Iris pigment epithelial cell (primary cell): ENCODE measurements at places on chromosomes 13 and 19.
A peak's percentile ranks its signal among the peaks of the same experiment; 100 is the strongest.

DNA sequence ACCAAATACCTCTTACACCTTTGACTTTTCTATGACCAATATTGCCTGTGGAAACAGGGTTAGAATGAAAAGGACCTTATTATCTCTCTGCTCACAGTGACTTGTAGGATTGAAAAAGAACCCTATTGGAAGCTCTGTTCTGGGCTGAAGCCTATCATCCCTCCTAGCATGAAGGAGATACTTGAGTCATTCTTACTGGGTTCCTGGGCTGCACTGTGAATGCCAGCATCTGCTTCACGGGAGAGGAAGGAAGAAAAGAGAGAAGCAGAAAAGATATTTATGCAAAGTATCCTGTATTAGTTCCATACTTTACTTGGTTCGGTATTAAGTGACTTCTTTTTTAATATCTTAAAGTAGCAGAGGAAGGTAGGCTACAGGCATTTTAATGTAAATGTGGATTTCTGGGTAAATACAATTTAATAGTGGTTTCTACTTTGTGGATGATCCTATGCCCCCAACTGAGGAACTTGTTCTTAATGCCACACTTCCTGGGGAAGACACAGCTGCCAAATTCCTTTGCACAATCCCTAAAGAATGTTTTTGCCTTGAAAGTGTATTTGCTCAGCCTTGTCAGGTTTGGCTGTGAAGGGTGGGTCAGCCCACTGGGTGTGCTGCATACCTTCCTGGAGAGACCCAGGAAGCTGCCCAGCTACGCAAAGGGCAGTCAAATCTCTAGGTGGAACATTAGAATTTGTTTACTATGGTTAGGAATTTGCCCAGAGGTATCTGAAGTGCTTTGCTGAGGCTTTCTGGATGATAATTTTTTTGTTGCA is 13.7 kb upstream of the SCEL start:
- DNase-seq: peak; percentile 69

DNA sequence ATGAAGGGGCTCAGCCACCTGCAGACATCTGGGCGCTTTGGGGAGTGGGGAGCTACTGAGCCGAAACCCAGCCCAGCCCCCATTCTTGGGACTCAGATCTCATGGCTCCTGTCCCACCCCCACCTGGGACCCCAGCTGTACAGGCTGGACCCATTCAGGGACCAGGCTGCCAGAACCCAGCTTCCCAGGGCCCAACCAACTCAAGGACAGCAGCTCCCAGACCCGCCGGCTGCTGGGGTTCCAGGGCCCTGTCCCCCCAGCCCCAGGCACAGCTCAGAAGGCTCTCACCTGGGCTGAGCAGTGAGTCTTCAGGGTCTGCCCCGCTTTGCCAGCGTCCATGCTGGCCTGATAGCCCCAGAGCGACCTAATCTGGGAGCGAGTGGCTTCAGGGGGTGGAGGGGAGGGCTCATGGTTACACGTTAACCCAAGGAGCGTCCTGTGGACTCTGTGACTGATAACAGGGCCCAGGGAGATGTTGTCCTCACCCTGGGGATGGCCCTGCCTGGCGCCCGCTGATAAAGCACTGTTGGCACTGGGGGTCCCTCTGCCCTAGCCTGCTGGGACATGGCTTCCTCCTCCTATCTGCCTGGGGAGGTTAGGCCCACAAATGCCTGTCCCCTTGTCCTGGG is at the start of gene TMEM86B:
TMEM86B (minus strand) TSS at position 361 of the 629 bp plus-strand sequence; CDS start at position 339, 22 bp downstream.
- no peak for DNase-seq

DNA sequence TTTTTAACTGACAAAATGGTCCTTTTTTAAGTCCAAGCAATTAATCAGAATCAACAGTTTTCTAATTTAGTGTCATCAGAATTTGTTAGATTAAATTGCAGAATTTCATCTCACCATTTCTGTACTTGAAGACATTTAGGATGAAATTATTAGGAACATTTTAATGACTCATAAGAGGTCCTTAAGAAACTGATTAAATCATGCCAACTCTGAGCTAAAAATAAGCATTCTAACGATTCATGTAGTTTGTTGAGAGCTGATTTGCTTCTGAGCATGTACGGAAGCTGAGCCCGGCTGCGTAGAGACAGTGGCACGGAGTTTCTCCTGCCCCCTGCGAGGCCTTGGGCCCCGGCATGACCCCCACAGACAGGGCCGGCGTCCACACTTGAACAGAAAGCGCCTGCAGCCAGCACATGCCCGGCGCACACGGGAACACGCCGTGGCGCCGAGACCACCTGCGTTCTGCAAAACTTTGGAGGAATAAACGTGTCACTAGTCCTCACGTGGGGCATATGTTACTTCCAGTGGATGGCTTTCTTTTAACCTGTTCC is 89.7 kb upstream of the MCF2L start:
- no peak for DNase-seq

DNA sequence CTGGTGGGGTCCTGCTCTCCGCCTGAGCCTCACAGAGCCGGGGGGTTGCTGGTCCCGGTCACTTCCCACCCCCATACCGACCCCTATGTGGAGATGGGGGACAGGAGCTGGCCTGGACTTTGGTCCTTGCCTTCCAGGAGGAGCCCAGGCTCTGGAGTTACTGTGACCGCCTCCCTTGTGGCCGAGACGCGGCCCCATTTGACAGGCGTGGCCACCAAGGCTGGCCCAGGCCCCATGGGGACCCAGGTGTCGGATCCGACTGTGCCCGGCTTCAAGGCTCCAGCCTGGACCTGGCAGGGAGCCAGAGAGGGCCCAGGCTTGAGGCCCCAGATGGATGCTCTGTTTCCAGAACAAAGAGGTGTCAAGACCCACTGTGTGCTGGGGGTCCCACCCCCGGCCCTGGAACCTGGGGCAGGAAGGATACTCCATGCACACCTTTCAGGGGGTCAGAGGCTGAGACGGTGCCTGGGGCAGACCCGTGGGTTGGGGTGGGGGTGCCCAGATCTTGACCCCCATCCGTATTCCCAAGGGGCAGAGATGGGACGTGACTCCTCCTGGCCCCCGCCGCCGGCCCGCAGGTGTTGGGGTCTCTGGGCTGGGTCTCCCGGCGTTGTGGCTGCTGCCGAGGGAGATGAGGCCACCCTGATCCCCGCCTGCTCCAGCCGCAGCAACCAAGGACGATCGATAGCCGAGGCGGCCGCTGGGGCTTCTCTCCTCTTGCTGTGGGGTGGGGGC is 47.8 kb upstream of the TCF3 start:
- no peak for DNase-seq

- peak; percentile 11 for DNase-seq
Measured at GRCh38 chr13:98405107-98405571, 171.8 kb downstream of the STK24 start.

- DNase-seq: no peak
Measured at GRCh38 chr19:47243364-47243775, 12.4 kb upstream of the BBC3 start.

DNA sequence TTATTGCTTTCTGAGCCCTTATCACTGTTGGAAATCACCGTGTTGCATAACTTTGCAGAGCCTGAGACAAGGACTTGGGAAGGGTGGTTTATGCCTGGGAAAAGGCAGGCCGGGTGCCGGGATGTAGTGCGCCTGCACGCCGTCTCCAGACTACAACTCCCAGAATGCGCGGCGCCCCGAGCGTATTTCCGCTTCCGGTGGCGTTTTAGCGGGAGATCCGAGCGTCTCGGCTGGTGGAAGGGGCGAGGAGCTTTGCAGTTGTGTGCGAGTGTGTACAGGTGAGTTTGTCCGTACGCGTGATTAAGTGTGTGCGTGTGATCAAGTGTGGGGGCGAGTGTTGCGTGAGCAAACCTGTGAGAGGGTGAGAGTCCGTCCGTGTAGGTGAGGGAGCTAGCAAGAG is 75.4 kb downstream of the PEG3 start:
- DNase-seq: peak; percentile 3

DNA sequence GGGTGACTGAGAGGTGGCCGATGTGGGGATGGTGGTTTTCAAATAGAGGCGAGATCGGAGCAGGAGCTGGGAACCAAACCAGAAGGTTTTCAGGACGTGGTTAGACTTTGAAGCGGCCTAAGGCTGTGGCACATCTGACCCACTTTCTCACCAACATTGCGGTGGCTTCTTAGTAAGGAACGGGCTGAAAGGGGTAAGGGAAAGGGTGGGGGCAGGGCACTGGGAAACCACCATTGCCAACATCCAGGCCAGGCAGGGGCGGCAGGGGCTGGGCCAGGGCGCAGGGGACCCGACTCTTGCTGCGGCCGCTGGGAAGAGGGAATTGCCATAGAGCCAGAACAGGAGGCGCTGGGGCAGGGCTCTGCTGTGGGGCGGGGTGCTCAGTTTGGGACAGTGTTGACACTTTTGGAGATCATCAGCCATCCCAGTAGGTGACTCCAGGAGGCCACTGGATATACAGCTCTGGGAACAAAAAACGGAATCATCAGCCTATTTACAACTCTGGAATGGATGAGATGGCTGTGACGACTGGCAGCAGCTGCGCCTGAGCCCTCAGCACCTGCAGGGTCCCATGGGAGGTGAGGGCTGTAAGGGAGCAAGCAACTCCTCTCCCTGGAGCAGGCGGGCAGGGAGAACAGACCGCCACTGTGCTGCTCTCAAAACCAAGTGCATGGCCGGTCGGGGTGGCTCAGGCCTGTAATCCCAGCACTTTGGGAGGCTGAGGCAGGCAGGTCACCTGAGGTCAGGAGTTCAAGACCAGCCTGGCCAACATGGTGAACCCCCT is 52.2 kb downstream of the IRS2 start:
- DNase-seq: no peak

GRCh38 chr19:46866407-46867136 is 5.8 kb downstream of the ARHGAP35 start:
- no peak for DNase-seq

GRCh38 chr19:7637374-7638256 is 705 bp downstream of the STXBP2 start:
- DNase-seq: peak; percentile 28

- DNase-seq: no peak
Measured at GRCh38 chr13:80101040-80101439, 239.9 kb downstream of the SPRY2 start.

GRCh38 chr13:20395061-20395916 is 130.4 kb downstream of the CRYL1 start:
- no peak for DNase-seq

GRCh38 chr19:18591735-18592385 is 3.3 kb downstream of the REX1BD start:
- no peak for DNase-seq

- no peak for DNase-seq
Measured at GRCh38 chr19:20607943-20608342, 42.4 kb upstream of the ZNF737 start.

GRCh38 chr13:74774264-74774663 is 640.1 kb upstream of the KLF12 start:
- peak; percentile 41 for DNase-seq

DNA sequence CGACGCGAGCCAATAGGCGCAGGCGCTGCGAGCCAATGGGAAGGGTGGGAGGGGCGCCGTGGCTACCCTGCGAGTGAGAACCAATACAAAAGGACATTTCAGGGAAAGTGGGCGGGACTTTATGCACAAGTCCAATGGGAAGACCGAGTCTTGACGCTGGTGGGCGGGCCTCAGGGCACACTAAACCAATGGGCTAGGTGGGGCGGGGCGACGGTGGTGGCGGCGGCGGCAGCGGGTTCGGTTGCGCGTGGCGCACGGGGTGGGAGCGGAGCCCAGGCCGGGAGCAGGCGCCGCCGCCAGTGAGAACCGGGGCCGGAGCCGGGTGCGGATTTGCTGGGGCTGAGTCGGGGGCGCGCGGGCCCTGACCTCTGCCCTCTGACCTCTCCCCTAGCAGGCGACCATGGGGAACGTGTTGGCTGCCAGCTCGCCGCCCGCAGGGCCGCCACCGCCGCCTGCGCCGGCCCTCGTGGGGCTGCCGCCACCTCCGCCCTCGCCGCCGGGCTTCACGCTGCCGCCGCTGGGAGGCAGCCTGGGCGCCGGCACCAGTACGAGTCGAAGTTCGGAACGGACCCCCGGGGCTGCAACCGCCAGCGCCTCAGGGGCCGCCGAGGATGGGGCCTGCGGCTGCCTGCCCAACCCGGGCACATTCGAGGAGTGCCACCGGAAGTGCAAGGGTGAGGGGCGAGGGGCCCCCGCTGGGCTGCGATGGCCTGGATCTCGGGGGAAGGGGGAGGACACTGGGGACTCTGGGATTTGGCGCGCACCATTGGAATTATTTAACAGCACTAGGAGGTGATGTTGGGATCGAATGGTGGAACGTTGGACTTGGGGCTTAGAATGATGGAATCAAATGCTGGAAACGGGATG is at the start of gene TOMM40:
TOMM40 (plus strand) TSS at position 239 of the 867 bp plus-strand sequence; CDS start at position 401, 162 bp downstream.
- DNase-seq: peak; percentile 99

DNA sequence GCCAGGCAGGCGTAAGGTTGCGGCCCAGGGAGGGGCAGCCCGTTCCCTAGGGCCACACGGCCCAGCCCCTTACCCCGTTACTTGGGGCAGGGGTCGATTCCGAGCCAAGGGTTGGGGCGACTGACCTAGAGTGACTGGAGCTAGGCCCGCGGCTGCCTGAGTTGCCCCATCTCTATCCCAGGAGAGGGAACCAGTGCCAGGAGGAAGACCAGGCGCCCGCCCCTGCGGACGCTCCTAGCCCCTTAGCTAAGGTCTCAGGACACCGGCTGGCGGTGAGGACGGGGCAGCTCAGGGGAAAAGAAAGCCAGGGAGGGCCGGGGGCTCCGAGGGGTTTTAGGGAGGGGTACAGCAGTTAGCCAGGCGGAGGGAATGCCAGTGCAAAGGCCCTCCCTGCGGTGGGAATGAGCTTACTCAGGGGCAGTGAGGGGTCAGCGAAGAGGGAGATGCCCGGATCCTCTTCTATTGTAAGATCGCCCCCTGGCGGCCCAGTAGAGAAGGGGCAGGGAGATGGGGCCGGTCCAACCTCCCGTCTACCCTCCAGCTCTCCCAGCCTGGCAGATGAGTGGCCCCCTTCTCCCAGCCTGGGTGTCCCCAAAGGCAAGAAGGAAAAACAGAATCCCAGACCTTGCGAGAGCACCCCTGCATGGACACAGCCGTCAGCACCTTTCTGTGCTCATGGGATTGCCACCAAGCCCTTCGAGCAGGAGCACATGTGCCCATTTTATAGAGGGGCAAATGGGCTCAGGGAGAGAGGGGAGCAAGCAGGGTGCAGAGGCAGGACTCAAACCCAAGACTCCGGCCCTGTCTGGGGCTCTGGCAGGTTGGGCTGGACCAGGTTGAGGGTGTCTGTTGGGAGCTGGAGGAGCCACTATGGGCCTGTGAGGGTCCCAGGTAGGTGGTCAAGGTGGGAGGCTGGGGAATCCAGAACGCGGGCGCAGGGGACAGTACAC is 16.3 kb downstream of the CILP2 start:
- DNase-seq: peak; percentile 29

DNA sequence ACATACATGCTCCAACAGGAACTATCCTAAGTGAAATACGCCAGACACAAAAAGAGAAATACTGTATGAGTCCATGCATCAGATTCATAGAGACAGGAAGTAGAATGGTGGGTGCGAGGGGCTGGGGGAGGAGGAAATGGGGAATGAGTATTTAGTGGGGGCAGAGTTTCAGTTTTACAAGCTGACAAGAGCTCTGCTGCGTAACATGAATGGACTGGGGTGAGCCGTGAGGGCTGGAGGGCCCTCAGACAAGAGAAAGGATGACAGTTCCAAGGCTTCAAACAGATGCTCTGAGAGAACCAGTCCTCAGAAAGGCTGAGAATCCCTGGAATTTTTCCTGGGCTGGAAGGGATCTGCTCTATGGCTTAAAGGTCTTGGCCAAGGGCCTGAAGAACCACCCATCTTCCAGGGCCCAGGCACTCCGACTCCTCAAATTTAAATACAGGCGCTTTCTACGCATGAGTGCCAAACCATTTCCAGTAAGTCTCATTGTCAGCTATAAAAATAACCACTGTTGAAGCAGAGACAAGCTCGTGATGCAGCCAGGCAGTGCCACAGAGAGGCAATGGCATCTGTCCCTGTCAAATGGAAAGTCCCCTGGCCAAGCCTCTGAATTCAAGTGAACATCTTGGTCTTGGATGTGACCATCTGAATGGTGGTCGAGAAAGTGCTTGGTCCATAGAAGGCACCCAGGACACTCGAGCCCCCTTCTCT is 17.5 kb downstream of the KLF2 start:
- DNase-seq: no peak

- DNase-seq: peak; percentile 48
Measured at GRCh38 chr13:71577127-71577526, 289.9 kb downstream of the DACH1 start.
